ENCODE measurements at places on chromosomes 5 and 9.

- DNase-seq: no peak
Measured at GRCh38 chr5:29822521-29822920, 1371.0 kb upstream of the CDH6 start.

DNA sequence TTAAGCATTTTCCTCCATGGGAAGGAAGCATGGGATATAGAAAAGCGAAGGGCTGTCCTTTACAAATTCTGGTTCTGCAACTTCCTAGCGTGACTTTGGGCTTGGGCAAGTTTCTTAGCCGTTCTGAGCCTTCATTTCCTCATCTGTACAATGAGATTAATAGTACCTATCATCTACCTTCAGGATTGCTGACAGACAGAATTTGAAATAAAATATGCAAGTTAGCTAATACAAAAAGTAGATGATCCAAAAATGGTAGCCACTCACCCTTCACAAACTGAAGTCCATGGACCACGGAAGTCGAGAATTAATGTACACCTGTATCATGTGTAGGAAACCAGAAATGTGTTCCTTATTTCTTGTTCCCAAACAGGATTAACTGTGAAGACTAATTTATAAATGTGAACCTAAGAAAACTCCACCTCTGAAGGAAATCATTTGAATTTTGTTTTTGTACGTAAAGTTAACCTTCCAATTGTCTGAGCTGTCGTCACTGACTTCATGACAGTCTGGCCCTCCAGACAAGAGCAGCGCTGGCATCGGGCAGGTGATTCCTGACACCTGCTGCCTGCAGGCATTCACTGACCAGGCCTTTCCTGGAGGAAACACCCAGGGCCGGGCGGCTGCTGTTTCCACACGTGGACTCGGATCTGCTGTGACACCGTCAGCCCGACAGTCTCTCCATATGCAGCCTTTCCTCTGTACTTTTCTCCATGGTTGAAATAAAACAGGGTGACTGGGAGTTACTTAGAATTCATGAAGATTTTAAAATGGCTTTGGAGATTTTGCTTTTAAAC, 63.4 kb downstream of the PSMB7 start:
- DNase-seq: no peak

DNA sequence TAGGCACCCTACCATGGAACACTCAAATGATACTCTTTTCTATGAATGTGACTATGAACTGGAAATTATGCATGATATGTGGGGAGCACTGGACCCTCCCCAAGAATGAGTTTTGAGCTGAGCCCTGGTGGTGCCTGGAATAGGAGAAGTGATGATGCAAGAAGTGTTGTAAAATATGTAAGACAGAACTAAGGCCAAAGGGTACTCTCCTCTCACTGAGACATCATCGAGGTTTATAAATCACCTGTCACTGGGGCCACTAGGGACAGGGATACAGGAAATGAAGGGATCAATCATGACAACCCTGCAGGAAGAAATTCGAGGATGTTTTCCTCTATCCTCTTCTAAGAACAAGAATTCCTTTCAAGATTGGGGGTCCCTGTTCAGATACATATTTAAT, 45.4 kb downstream of the PCSK1 start:
- no peak for DNase-seq

DNA sequence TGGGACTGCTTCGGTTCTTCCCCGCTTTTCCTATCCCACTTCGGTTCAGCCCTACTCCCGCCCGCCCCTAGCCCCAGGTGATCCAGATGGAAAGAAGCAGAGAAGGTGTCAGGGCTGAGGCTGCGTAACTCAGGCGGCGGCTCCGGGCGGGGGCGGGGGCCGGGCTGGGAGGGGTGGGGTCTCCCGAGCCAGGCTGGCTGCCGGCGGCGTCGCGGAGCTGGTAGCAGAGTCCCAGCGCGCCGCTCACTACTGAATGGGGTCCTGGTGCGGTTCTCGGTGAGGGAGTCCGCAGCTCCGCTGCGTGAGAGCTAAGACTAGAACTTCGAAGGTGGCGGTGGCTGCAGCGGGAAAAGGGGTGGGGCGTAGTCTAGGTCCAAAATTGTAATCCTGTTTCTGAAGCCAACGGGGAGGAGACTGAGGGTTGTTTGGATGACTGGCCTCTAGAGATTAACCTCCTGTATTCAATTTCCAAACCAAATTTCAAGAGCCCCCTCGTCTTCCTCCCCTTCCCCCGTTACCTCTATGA, 1.4 kb downstream of the PRR16 start:
- no peak for DNase-seq

DNA sequence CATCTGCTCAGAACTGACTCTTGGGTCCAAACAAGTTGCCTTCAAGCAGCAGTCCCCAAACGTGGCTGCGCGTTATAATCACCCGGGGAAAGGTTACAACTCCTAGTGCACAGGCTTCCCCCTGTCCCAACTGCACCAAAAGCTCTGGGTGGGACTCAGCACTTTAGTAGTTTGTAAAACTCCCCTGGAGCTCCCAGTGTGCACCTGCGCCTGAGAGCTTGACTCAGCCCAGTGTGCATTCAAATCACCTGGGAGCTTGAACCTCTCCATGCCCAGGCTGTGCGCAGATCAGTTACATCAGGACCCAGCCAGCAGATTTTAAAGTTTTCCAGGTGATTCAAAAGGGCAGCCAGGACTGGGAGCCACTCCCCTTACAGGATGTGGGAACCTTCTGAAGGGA, 151.4 kb downstream of the COL23A1 start:
- no peak for DNase-seq

GRCh38 chr9:73160868-73161267, 9.2 kb downstream of the ANXA1 start:
- DNase-seq: no peak

DNA sequence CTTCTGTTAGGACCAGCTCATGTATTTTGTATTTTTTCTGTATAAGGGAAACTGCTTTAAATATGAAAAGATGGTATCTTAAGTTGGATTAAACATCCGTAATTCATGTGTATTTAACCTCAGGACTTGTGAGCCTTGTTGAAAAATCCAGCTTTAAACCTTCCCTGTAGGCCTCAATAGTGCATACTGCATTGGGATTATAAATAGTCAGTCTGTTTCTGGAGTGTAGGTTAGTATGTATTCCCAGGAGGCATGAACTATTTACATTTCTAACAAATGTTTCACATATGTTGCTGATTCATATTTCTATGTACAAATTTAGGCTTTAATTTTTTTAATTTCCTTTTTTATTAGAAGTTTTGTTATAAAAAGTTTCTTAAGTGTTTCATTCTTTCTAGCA, 137.9 kb upstream of the GRHPR start:
- DNase-seq: no peak

DNA sequence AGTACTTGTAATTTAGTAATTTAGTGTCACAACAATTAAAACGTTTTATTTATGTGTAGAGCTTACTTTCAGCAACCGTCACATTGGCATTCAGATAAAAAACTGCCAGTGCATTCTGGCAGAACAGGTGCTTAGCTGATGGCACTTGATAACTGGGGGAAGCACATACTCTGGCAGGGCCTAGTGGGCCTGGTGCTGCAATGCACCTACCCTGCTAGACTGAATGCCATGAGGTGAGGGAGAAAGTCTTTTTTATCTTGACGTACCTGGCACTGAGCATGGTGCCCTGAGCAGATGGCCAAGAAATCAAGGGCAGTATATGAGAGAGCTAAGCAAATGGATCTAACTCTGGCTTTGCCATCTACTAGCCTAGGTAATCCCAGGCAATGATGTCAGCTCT, 280.6 kb upstream of the EFNA5 start:
- DNase-seq: no peak

DNA sequence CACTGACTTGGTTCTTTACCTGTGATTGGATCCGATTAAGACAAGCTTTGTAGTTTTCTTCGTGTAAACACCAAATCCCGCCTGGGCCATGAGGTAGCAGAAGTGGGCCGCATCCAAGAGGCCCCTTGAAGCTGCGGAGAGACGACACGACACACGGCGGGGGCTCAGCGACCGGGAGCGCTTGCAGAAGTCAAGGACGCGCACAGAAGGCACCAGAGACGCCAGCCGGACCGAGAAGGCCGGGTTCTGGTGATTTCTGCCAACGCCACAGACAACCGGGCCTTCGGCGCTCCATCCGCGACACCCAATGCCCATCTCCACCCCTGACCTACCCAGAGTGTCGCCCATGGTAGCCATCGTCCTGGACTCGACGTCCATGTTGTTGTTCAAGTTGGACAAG, 19.8 kb upstream of the INPP5E start:
- DNase-seq: no peak

GRCh38 chr9:38029915-38030638, 39.0 kb downstream of the SHB start:
- no peak for DNase-seq

DNA sequence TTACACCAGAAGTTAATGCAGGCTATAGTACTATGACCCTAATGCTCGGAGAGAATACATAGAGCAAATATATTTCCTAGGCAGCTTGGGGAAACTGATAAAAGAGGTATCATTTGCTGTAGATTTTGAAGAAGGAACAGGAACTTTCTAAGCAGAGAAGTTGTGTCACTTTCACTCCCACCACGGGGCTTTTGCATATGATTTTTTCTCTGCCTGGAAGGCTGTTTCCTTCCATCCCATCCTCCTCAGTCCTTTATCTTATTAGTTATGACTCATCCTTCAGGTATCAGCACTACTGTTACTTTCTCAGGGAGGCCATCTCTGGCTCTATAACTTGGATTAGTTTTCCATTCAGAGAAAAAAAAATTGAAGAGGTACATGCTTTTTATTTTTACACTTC, 2006.1 kb upstream of the WWC1 start:
- DNase-seq: no peak

GRCh38 chr5:125912028-125912427, 511.2 kb upstream of the GRAMD2B start:
- no peak for DNase-seq

DNA sequence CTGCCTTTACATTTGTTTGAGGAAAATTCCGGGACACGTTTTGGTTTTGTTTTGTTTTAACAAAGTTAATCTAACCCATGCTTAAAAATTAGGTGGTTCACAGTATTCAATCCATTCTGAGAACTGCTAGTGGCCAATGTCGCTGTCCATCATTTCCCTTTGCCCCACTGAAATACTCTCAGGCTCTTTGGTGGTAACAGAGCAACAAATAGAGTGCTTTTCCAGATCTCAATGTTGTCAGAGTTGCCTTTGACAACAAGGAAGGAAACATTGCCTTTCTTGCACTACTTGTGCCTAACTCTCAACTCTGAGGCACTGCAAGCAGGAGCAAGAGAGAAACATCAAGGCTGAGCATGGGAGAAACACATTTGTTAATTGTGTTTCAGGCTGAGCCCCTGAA, 154.0 kb downstream of the MCTP1 start:
- no peak for DNase-seq
